ENCODE measurements at places on chromosomes 7 and 10.

- no peak for DNase-seq
Observed at GRCh38 chr7:105831302-105831620, 45.1 kb downstream of the ATXN7L1 start.

GRCh38 chr10:58372607-58373441 is 12.4 kb upstream of the TFAM start:
- DNase-seq, result no peak

GRCh38 chr10:90865401-90865800 is 6.4 kb upstream of the RPP30 start:
- DNase-seq, result no peak

DNA sequence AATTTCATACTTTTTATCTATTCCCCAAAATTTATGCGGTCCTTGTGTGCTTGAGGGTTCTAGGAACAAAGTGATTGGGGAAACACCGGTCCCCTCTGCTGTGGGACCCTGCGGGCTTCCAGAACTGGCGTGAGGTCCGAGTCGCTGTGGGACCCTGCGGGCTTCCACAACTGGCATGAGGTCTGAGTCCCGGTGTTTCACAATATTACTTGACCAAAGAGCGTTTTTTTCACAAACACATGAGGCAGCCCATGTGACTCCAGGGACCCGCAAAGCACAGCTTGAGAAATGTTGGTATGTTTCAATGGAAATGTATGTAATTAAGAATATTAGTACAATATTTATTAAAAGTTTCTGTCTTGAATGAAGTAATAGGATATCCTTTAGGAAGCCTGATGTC is 212.2 kb downstream of the MGMT start:
- no peak for DNase-seq

- DNase-seq, result no peak
Observed at GRCh38 chr7:73435471-73436009, 2.0 kb downstream of the FZD9 start.

DNA sequence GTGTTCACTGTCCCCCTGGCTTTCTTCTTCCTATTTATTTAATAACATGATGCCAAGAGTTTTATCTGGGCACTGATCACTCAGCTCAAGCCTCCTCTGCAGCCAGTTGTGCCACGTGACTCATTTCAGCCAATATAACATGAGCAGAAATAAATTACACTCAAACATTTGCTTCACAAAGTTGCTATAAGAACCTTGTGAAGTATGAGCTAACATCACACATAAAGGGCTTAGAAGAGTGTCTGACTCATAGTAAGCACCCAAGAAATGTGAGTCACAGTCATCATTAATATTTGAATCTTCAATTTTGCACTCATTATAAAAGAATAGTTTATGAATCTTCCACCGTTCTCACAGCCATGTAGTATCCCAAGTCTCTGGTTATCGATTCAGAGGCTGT is 414.6 kb upstream of the NPVF start:
- no peak for DNase-seq

GRCh38 chr10:133473270-133473669 is 19.5 kb downstream of the SCART1 start:
- DNase-seq, result no peak

DNA sequence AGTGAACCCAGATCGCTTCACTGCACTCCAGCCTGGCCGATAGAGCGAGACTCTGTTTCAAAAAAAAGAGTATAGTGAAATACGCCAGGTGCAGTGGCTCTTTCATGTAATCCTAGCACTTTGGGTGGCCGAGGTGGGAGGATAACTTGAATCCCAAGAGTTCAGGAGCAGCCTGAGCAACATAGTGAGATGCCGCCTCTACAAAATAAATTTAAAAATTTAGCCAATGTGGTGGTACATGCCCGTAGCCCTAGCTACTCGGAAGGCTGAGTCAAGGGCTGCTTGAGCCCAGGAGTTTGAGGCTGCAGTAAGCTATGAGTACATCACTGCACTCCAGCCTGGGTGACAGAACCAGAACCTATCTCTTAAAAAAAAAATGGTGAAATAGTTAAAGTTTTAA is 27.9 kb downstream of the TMEM60 start:
- no peak for DNase-seq

DNA sequence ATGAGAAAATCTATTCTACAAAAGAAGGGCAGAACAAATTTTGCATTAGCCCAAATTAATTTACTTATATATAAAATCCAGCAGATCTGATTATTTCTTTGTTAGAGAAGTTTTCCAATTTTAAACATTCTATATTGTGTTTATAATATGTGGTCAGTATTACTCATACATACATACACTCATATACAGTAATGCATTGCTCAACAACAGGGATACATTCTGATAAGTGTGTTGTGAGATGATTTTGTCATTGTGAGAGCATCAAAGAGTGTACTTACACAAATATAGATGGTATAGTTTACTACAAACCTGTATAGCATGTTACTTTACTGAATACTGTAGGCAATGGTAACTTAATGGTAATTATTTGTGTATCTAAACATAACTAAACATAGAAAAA is 239.6 kb upstream of the ETV1 start:
- no peak for DNase-seq

GRCh38 chr7:67489881-67490280 is 493.2 kb downstream of the TYW1 start:
- DNase-seq, result no peak

All from activated naive CD4-positive, alpha-beta T cell (primary cell).